ENCODE measurements at places on chromosomes 12 and 14.

DNA sequence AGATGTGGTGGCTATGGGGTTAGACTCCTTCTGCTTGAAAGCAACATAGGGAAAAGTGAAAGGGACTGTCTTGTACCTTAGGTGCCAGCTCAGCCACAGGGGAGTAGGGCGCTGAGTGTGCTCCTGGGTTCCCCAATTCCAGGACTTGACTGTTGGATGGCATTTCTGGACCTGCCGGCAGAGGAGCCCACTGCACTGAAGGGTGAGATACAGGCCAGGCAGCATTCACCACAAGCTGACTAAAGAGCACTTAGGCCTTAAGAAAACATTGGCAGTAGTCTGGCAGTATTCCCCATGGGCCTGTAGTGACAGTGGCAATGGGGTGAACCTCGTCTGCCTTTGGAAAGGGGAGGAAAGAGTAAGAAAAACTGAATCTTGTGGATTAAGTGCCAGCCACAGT is 67.1 kb upstream of the TMTC2 start:
- no peak for DNase-seq

- peak; percentile 68 for DNase-seq
Measured at GRCh38 chr12:15977999-15978951, 67.1 kb downstream of the DERA start.

GRCh38 chr14:76955575-76956315 is 72.8 kb downstream of the IRF2BPL start:
- peak; percentile 75 for DNase-seq

DNA sequence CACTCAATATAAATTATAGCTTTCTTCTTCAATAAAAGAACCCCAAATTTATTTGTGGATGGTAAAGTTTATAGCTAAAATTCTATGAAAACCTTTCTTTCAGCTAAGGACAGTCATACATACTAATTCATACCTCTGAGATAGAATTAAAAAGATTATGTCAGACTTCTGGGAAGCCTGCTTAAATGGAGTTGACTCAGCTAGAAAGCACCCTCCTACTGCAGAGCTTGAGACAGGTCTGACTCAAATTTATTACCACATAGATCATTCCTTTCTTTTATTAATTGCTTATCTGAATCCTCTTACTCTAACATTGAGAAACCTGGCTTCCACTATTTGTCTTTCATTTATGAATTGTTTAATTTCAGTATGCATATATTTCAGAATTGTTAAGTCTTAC is 1007.0 kb upstream of the LRFN5 start:
- peak; percentile 34 for DNase-seq

GRCh38 chr14:45254771-45255170 is 1.8 kb upstream of the MIS18BP1 start:
- no peak for DNase-seq

- DNase-seq: no peak
Measured at GRCh38 chr14:67846029-67846610, 26.5 kb downstream of the RAD51B start.

DNA sequence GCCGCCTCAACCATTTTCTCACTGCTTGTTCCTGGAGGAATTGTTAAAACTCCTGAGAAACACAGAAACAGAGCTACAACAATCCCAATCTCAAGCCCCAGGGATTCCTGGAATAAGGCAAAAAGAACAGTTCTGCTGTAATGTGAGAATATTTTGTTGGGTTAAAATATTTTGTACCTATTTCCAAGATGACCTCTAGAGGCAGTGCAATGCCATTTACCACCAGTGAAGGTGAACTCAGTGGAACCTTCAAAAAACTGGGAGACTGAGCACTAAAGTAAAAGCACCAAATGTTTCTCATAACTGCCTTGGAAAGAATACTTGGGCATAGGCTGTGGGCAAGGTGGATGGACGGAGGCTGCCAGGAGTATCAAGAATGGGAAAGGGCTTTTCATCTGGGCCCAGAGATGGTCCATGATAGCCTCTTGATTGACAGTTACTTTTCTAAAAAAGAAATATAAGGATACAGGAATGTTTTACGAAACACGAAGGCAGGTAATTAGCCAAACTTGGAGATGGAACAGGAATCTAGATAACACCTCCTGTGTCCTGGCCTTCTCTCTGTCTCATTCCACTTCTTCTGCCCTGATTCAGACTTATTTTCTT is 334.0 kb upstream of the FLRT2 start:
- DNase-seq: peak; percentile 19

DNA sequence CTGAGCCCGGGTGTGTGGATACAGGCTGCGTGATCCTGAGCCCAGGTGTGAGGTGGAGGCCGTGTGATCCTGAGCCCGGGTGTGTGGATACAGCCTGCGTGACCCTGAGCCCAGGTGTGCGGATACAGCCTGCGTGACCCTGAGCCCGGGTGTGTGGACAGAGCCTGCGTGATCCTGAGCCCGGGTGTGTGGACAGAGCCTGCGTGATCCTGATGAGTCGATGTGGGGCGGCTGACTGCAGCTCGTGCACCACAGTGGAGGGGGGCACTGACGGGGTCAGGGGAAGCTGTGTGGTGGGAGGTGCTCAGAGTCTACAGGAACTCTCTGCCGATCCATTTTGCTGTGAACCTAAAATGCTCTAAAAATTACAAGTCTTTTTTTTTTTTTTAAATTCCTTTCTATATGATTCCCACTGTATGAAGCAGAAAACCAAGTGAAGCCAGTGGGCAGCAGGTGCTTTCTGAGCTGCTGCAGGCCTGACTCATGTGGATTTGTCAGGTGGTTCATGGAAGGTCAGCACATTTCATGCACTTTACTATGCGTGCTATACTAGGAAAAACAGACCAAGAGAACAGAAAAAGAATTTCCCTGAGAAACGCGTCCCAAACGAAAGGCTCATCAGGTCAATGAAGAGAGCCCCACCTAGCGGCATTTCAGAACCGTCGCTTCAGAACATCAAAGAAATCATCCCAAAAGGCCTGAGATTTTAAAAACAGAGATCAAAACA is 19.3 kb downstream of the BRF1 start:
- peak; percentile 54 for DNase-seq

- DNase-seq: no peak
Measured at GRCh38 chr14:100674428-100674827, 52.3 kb upstream of the DLK1 start.

DNA sequence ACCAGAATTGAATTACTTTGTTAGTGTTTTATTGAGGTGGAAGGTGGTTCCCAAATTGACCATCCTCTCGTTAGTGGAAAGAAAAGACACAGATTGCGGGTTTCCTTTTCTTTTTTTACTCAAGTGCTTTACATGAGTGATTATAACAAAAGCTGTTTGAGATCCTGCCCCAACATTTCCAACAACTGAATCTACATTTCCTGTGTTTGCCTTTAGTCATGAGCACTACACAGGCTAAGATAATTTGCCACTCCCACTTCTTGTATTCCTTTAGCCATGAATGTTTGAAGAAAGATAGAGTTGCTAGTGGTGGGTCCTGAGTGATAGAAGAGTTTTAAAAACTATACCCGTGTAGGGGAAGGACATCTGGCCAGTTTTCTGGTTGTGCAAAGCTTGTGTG is 16.0 kb downstream of the RERGL start:
- DNase-seq: peak; percentile 67

DNA sequence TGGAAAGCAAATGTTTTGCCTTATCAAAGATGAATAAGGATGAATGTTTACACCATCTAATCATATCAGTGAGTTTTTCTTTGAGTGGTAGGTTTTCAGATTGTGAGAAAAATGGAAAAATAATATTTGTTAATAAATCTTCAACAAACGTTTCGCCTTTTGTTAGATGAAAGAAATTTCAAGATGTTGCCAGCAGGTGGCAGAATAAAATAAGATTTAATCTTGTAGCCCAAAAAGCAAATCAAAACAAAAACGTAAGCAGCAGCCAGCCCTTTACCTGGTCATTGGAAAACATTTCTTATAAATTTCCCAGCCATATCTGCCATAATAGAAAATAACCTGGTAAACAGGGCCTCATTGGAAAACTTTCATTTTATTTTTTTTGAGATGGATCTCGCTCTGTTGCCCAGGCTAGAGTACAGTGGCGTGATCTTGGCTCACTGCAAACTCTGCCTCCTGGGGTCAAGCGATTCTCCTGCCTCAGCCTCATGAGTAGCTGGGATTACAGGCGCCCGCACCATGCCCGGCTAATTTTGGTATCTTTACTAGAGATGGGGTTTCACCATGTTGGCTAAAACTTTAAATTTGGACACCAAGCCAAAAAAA is 15.4 kb upstream of the TMEM120B start:
- peak; percentile 88 for DNase-seq

- no peak for DNase-seq
Measured at GRCh38 chr12:247271-247670, 15.4 kb downstream of the SLC6A13 start.

- peak; percentile 17 for DNase-seq
Measured at GRCh38 chr12:39003541-39004155, 98.3 kb upstream of the CPNE8 start.

DNA sequence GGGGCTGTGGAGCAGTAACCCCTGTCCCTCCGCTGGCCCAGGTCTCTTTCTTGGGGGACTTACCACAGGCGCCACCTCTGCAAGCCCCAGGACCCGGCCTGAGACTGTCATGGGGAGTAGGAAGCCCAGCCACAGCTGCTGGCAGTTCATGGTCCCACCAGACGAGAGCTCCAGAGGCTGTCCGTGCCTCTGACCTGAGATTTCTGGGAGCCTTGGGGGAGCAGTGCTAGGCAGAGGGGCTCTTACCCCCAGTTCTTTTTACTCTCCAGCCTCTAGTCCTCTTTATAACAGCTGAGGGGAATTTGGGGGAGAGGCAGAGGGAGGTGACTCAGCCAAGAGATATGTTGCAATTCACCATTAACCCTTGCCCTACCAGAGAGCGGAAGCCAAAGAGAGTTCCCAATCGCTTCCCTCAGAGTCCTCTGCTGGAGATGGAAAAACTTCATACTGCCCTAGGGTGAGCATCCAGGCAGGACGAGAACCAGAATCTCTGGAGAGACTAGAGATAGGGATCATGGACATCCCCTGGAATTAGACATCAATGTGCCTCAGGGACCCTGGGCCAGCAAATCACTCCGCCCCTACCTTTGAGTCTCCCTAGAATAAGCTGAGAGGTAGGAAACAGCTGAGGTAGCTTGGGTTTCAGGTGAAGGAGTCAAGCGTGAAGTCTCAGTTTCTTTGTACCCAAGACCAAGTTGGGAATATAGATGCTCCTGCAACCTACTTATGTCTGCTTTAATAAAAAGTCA is at the start of gene MMP19:
MMP19 (minus strand) TSS at position 256 of the 749 bp plus-strand sequence; CDS start at position 150, 106 bp downstream.
- peak; percentile 55 for DNase-seq

GRCh38 chr12:104959335-104959841 is 1.3 kb upstream of the SLC41A2 start:
- peak; percentile 42 for DNase-seq

DNA sequence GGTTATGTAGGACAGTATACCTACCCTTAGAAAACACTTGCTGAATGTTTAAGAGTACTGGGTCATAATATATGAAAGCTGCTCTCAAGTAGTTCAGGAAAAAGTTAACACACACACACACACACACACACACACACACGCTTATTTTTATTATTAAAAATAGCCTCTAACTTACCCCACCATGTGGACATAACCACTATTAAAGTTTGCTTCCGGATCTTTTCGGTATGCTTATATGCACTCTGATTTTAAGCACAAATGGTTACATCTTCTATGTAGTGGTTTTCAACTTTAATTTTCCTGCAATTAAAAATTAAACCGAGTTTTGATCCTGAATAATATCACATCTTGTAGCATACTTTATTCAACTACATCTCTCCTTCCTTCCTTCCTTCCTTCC is 84.9 kb upstream of the TRAF3 start:
- DNase-seq: no peak

DNA sequence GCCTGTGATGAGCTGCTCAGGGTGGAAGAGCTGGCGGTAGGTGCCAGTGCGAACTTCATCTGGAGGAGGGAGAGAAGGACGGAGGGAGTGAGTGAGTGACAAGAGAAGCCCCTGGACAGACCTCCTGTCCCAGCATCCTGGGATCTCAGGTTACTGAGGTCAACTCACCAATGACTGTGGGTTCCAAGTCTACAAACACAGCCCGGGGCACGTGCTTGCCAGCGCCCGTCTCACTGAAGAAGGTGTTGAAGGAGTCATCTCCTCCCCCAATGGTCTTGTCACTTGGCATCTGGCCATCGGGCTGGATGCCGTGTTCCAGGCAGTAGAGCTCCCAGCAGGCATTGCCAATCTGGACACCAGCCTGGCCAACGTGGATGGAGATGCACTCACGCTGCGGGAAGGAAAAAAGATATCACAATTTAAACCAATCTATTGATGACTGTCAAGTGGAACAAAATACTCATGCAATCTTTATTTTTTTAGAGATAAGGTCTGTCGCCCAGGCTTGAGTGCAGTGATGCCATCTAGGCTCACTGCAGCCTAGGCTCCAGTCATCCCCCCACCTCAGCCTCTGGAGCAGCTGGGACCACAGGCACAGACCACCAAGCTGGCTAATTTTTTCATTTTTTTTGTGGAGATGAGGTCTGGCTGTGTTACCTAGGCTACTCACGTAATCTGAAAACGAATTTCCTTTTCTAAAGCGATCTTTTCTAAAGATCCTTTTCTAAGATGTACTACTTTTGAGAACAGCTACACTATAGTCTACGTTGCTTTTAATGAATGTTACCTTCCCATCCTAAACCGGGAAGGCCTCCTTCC is 1.7 kb downstream of the TUBA1B start:
- no peak for DNase-seq

- peak; percentile 83 for DNase-seq
Measured at GRCh38 chr12:50087995-50088394, 2.9 kb downstream of the SMARCD1 start.

DNA sequence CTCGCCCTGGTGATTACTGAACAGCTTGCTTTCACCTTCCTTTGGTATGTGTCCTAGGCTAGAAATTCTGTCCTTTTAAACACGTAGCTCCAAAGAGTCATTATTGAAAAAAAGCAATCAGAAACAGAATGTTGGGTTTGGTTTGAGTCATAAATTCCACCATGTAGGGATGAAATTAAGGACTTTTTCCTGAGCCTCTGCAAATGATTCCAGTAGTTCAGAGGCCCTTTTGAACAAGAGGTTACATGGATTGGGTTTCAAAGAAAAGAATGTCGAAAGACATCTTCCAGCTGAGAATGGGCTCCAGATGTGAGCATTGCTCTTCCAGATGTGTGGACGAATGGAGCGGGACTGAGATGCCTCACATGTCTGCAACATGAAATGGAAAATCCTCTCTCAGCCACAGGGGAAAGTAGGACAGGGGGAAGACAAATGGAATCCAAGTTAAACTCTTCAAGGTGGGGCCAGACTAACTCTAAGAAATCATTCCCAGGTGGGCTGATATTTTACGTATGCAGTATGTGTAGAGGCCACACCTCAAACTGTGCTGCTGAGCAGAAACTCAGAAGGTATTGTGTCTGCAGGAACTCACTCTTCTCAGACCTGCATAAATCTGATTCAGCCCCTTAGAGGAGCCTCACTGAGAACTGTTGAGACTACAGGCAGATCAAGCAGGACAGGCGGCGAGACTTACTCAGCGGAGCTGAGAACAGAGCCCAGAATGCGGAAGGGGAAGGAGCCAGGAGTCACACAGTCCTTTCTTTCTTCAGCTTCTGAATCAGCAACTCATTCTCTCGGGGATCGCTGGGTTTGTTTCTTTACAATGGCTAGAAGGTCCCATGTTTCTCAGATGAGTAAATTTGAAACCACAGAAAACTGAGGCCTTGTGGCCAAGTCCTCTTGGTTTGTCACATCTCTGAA is 23.3 kb upstream of the EMP1 start:
- DNase-seq: peak; percentile 75

GRCh38 chr12:19404242-19404880 is 34.9 kb upstream of the AEBP2 start:
- DNase-seq: no peak

- DNase-seq: no peak
Measured at GRCh38 chr14:68367536-68367935, 425.3 kb downstream of the ZFP36L1 start.

GRCh38 chr12:113334786-113335539 is at the start of gene SLC8B1:
Gene SLC8B1 (minus strand): TSS chr12:113335109. CDS start chr12:113332878, 2,231 bp downstream.
- DNase-seq: peak; percentile 93
